Myocyte (in vitro differentiated cells): ENCODE measurements at places on chromosomes 11 and 22.

DNA sequence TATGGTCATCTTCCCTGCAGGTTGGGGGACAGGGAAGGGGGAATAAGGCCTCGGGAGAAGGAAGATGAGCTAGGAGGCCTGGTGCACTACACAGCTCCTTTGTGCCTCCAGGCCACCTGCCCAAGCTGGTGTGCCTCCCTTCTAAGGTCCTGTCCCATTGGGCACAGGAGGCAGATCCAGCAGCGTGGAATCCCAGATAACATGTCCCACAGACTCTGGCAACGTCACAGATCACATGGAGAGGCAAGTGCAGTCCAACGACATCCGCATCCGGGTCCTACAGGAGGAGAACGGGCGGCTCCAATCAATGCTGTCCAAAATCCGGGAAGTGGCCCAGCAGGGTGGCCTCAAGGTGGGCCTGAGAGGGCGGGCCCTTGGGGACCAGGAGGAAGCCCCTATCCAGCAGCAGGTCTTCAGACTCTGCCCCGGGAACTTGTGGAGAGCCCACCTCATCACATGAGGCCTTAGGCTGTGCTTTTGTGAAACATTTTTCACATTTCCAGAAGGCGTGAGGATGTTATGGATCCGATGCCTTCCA, 11.8 kb downstream of the RNF215 start:
- no peak for DNase-seq

GRCh38 chr11:10409207-10409661, 45.8 kb upstream of the AMPD3 start:
- no peak for DNase-seq

GRCh38 chr11:2566223-2567025, 121.6 kb downstream of the KCNQ1 start:
- no peak for DNase-seq

- DNase-seq = no peak
These were observed 682 bp downstream of the ATM start for GRCh38 chr11:108223348-108224149.

DNA sequence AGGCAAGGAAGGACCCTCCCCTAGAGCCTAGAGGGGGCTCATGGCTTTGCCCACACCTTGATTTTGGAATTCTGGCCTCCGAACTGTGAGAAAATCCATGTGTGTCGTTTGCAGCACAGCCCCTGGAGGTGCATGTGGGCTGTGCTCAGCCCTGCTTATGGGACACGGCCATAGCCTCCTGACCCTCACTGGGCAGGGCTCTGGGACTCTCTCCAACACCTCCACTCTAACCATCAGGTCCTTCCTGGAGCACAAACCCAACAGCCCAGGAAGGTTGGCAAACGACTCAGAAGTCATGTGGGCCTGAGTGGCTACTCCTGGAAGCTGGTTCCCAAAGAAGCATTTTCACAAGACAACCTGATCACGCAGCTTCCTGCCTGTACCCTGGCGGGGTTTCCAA, 144.1 kb downstream of the CTTN start:
- no peak for DNase-seq

DNA sequence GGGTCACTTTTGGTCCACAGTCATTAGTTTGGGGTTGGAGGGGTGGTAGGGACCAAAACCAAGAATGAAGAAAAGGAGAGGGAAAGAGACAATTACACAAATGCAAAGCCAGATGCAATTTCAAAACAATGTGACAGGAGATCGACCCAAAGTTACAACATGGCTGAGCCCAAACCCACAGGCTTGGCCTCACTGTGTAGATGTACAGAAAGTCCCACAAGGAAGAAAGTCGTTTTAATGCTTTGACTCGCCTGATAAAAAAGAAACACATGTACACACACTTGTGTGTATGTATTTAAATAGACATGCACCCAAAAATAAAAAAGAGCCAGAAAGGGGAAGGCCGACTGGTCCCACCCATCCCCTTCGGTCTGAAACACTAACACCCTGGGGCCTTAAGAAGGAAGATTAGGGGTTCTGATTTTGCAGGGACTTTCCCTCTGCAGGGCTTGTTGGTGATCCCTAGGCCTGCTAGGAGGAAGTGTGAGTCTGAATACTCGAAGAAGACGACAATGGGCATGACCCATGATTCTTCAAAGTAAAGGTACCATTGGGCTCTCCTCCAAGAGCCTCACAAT, 104.1 kb downstream of the ETS1 start:
- DNase-seq = no peak

DNA sequence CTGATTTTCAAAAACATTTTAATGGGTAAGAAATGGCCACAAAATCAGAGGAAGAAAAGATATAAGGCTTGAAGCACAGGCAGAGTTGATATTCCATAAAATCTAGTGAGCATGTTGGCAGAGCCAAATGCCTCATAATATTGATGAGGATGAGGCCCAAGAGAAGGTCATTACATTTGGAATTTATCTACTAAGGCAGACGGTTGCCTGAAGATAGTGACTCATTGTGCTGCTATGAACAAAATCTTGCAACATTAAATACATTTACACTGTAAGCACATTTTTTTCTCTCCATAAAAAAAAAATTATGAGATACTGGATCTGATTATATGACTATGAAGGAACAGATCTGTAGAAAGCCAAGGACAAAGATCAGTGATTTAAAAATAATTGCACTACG, 881.4 kb upstream of the CHORDC1 start:
- DNase-seq = no peak

DNA sequence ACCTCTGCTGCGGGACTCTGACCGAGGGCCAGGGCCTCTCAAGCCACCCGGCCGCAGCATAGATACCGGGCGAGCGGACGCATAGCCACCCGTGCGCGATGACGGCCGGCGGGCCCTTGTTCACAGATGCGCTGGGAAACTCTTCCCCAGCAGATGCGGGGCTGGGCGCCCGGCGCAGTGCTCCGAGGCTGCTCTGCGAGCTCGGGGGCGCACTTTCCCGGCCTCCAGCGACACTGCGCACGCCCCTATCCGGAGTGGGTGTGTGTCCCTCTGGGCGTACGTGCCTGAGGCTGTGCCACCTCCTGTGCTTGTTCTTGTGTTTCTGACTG, 104.7 kb upstream of the E2F8 start:
- DNase-seq = no peak

- DNase-seq = no peak
These were observed 13.9 kb downstream of the MICAL2 start for GRCh38 chr11:12124306-12124705.

DNA sequence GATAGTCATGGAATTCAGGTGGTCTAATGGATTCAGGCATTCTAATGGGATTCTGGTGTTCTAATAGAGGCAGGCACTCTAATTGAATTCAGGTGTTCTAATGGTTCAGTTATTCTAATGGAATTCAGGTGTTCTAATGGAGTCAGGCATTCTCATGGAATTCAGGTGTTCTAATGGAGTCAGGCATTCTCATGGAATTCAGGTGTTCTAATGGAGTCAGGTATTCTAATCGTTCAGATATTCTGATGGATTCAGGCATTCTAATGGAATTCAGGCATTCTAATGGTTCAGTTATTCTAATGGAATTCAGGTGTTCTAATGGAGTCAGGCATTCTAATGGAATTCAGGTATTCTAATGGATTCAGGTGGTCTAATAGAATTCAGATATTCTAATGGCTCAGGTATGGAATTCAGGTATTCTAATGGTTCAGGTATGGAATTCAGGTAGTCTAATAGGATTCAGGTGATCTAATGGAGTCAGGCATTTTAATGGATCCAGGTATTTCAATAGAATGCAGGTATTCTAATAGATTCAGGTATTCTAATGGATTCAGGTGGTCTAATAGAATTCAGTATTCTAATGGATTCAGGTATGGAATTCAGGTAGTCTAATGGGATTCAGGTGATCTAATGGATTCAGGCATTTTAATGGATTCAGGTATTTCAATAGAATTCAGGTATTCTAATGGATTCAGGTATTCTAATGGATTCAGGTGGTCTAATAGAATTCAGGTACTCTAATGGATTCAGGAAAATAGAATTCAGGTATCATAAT, 22.0 kb upstream of the PHF21B start:
- DNase-seq = no peak

- DNase-seq = no peak
These were observed at the start of gene MMP12 for GRCh38 chr11:102874852-102875251. MMP12 (minus strand) TSS chr11:102874982; CDS start chr11:102874937, 45 bp downstream.

GRCh38 chr11:103907548-103908455, 128.6 kb upstream of the DDI1 start:
- DNase-seq = no peak

DNA sequence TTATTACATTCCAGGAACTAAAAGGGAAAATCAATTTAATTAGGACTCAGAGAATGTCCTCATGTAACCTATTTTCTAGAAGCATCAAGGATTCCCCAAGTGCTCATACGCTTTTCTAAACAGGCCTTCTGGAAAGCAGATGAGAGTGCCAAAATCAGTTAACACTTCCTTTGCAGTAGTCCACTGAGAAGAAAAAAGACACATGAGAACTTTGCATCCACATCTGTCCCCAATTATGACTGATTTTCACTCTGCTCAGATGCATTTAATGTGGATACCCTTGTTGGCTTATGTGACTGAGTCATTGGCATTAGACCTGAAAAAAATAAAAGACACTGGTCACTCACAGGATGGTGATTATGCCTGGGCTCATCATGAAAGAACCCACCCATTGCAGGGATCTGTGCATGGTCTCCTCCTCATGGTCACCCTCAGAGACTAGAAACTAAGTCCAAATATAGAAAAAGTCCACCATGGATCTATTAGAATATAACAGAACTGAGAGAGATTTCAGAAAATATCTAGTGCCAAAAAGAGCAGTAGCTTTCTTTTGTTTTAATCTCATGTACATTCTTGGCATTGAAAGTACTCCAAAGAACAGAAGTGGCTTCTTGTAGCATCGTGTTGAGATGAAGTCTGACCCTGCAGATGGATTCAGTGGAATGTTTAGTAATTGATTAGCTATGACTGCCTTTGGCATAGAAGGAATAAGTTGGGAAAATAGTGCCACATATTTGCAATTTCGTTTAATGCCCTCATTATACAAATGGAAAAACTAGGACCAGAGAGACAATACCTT, 48.8 kb upstream of the FIBIN start:
- DNase-seq = no peak

DNA sequence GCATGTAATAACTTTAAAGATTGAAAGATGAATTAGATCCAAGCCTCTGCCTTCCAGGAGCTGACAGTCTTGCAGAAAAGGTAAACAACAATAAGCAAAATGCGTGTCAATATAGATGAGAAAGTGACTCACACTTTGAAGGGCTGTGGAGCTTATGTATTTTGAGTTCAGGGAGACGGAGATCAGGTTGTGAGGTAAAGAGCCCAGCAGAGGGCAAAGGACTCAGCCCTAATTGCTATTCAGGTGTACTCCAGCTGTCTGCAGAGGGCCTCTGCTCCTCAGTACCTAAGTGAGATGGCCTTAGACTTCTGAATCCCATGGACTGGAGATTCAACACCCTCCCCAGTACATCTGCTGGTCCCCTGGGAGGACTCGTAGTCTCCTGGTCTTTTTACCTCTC, 22.9 kb upstream of the CTR9 start:
- DNase-seq = no peak

DNA sequence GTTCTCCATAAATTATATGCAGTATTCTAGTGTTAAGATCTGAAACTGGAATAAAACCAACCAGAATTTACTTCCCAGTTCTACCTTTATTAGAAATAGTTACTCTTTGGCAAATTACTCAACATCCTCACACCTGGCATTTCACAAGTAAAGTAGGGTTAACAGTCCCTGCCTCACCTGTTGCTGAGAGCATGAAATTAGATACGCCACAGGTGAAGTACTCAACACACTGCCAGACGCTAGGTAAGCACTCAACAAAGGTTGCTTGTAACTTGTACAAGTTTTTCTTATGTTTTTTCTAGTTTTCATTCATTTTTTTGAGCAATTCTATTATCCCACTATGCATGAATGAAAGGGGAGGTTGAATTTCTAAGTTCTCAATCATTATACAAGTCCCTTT, 267.6 kb upstream of the ARHGAP42 start:
- no peak for DNase-seq

- no peak for DNase-seq
These were observed 139.2 kb downstream of the DSCAML1 start for GRCh38 chr11:117657794-117658193.

GRCh38 chr22:44531487-44531886, 33.5 kb upstream of the RTL6 start:
- no peak for DNase-seq

DNA sequence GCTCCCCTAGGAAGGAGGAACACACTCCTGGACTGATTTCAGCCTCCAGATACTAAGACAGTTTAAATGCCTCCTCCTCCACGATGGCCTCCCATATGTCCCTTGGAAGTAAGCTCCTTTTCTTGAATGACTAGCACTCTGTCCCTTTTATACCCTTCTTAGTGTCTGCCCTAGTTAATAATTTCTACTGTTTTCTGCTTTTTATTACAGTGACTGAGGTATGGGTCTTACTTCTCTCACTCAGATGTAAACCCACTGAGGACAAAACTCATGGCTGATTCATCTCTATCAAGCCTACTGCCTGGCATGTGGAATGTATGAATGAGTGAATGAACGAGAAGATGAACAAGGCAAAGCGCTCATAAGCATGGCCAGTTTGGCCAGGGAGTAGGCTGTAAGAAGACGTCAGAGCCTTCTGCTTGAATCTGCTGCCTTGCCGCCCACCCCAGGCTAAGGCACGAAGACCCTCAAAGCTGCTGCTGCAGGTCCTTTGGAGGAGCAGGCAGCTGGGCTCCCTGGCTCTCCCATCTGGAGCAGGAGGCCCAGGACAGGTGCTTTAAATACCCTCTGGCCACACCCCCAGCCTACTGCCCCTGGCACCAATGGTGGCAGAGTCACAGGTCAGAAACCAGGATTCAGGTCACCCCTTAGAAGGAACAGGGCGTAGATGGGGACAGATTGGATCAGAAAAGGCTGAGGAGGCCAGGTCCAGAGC, 8.2 kb upstream of the PGA3 start:
- no peak for DNase-seq

GRCh38 chr11:2592559-2593392, 107.0 kb downstream of the KCNQ1OT1 start:
- no peak for DNase-seq

DNA sequence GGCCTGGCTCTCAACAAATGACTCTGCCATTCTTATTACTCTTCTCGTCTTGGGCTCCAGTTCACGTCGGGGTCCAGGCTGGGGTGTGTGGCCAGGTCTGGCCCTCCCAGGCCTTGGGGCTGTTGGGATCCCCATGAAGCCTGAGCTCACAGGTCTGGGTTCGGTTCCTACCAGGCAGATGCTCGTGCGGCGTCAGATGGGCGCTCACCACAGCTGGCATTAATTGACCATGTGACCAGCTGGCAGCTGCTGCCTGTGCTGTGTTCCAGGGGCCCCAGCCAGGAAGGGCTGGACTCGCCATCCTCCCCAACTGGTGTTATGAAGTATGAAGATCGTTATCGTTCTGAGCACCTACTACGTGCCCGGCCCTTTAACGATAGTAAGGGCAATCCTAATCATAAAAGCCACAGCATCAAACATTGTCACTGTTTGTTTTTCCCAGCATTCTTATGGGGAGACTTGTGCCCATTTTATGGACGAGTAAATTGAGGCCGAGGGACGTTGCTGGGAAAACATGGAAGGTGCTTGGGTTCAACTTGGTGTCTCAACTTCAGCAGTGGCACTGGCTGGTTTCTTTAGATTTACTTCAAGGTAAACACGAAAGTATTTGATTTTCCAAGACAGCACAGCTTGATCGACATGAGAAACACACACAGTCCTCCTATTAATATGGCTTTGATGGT, 26.8 kb upstream of the CACNG2 start:
- peak; percentile 14 for DNase-seq

GRCh38 chr22:17629641-17630040, 1.1 kb upstream of the ATP6V1E1 start:
- DNase-seq = no peak
